Vagina (tissue), 2 donors: ENCODE measurements at places on chromosomes 5 and 9.

GRCh38 chr5:127011961-127012644 is 18.3 kb downstream of the MARCHF3 start:
- no peak overlapping the region for H3K4me3 ChIP-seq
- no peak for DNase-seq
- H3K27me3 ChIP-seq: no peaks in the 10 kb centered on the region
- no peak overlapping the region for H3K27ac ChIP-seq
- no peaks in the 10 kb centered on the region for H3K36me3 ChIP-seq
- H3K4me1 ChIP-seq: no peaks in the 10 kb centered on the region

- peak overlapping the region; percentile 95 for H3K4me3 ChIP-seq
- no peak for DNase-seq
- H3K27me3 ChIP-seq: no peaks in the 10 kb centered on the region
- H3K36me3 ChIP-seq: no peaks in the 10 kb centered on the region
- peaks cover 52% of the 10 kb centered on the region for H3K4me1 ChIP-seq
These were observed 1.1 kb upstream of the SSBP2 start for GRCh38 chr5:81751836-81752643.

DNA sequence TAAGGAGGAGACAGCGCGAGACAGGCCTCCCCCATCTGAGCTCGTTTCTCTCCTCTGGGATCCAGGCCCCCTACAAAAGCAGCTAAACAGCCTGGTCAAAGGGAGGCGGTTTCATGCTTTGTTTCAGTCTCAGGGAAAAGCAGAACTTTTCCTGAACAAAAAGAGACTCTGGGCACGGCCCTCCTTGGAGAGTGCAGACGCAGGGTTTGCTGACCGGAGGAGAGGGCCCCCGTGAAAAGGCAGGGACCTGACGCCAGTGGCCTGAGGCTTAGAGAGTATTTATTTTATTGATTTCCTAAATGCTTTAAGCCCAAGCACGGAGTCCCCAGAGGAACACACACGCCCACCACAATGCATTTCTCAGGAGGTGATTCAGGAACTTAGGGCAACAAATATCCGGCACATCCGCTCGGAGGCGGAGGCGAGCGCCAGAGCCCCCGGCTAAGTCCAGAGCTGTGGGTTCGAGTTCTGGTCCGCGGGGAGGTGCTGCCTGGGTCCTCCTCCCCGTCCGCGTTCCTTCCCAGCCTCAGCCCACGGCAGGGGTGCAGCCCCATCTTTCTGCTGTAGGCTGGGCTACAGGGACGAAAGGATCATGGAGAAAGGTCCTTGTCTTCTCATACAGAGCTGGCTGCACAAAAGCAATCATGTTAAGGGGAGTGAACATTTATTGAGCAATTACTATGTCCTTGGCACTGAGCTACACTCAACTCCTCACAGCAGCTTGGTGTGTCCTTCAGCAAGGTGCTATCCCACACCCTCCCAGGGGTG is 40.0 kb downstream of the PTGES start:
- no peaks in the 10 kb centered on the region for H3K36me3 ChIP-seq
- H3K27me3 ChIP-seq: no peaks in the 10 kb centered on the region
- H3K4me3 ChIP-seq: no peak overlapping the region

DNA sequence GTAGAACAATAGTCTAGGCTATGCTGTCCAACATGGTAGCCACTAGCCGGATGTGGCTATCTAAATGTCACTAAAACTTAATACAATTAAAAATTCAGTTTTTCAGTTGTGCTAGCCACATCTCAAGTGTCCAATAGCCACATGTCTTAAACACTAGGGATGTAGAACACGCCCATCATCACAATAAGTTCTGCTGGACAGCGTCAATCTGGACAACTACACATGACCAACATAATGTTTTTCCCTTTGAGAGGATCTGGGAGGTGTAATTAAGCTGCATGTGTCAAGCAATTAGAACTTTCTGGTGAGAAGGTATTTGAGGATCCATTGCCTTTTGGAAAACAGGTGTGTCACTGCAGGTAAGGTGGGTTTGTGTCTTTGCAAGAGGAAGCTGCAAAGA is 424.6 kb upstream of the WWC1 start:
- H3K36me3 ChIP-seq: no peaks in the 10 kb centered on the region
- H3K4me3 ChIP-seq: no peak overlapping the region
